ENCODE measurements at places on chromosomes 2 and 18.

GRCh38 chr2:6445156-6445555 lies 420.6 kb downstream of the CMPK2 start:
- no peak for DNase-seq

DNA sequence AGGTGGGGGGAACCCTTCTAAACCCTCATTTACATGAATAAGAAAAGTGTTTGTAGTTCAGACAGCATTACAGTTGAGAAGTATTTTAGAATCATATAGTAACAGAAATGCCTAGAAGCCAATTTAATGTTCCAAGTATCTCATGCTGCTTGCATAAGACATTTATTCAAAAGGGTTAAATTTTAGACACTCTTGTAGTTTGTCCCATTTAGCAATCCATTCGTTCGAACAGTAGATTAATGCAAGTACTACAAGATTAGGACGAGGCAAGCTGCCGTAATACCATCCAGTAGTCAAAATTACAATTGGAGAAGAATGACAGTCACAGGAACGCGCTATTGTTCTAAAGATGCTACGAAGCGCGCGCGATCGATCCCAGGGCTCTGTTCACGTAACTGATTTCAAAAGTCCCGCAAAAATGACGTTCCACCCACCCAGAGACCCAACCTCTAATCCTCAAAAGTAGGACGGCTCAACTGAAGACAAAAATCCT lies 1.2 kb downstream of the TMEM237 start:
- DNase-seq, result no peak

DNA sequence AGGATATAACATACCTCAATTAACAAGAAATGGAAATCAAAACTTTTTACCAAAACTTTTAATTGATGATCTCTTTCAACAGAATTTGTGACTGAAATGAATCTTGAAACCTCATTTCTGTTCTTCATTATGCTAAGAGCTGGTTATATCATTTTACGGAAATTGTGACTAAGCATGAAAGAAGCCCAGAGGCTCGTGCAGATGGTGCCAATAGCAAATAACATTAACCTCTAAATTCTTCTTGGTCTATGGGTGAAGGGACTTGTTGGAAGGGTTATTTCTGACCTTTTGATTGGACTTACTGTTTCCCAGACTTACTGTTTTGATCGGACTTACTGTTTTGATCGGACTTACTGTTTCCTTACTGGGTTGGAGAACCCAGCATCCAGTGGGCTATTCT lies 435.6 kb downstream of the TDRD15 start:
- DNase-seq, result no peak

GRCh38 chr2:232911712-232912277 lies 41.7 kb downstream of the SNORC start:
- DNase-seq, result no peak

DNA sequence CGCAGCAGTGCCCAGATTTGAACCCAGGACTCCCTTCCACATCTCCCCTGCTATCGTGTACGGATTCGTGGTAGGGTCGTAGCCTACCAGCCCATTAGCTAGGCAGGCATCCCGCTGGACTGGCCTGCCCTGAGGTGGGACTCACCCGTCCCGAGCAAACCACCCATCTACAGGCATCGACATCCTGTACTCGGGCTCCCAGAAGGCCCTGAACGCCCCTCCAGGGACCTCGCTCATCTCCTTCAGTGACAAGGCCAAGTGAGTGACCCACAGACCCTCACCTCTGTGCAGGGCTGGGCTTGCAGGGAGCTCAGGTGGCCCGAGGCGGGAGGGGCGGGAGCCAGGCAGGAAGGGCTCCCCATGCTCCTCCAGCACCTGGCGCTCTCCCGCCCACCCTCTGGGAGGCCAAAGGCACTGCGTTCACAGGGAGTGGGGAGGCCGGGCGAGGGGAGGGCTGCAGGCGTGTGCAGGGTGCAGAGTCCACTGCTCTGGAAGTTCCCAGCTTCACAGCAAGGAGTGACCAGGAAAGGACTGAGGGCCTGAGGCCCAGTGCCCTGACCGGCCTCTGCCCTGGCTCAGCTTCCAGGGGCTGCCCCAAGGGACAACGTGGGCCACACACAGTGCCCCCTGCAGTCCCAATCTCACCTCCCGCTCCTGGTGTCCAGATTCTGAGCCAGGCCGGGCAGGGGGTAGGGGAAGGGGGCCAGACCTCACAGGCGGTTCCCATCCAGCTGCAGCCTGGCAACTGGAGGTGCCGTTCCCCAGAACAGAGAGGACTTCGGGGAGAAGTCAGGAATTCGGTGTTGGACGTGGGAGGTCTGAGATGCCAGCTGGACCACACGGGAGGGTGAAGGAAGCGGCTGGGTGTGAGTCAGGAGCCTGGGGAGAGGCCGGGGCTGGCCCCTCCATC lies 5.4 kb downstream of the AGXT start:
- DNase-seq, result no peak

DNA sequence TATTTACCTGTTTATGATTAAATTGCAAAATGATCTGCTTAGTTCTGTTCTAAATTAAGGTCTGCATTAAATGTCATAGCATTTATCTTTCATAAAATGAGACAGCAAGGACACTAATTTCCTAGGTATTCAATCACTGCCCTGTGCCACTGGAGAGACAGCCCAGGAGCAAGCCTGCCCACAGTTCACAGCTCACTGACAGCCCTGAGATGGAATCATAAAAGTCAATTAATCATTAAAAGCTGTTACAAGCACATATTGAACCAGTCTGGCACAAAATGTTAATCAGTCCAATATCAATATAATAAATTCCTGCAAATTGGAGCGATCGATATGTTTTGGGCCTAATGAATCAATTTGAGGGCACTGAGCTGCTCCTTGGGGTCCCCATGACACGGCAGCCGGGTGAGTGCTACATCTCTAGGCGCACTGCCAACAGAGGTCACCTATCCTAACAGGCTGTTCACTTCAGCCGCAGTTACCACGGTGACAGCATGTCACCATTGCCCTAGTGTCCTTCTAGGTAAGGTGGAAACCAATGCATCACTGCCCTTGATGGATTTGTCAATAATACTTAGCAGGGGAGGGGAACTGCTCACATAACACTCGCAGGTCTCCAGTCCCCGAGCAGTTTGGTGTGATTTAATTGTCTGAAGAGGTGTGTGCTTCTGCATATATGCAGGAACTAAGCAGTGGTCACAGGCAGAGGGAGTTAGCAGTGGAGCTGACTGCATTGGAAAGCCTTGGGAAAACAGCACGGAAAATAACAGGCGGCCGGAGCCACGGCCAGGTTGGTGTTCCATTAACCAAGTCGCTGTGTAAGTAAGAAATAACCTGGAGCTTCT lies 47.3 kb downstream of the POU3F3 start:
- no peak for DNase-seq

GRCh38 chr2:1674766-1675397 lies 69.4 kb downstream of the PXDN start:
- no peak for DNase-seq

- DNase-seq, result no peak
Measured at GRCh38 chr2:72982219-72982618, 64.9 kb downstream of the EMX1 start.

DNA sequence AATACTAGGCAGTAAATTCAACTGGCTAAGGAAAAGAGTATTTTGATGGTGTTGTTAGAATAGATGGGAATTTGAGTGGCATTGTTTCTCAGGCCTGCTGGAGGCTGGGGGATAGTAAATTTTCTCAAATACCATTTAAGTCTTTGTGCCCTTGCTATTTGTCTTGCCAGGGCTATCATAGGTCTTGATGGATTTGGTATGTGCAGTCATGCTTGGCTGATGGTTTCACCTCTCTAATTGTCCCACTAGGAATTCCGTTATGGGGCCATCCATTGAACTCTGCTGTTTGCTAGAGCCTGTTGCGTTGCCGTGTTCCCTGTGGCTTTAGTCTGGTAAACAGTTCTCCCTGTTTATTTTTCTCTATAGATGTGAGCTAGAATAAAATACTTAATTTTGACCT lies 438.1 kb upstream of the FAM98A start:
- DNase-seq, result no peak

All from C1 segment of cervical spinal cord (tissue), 14 donors.